ENCODE measurements at places on chromosomes 12 and 14. TPM values are rescaled to one million over a fixed set of nuclear protein-coding genes. Genes with fewer than 3 reads are reported as not detected.
A peak's percentile ranks its signal among the peaks of the same experiment; 100 is the strongest.

GRCh38 chr14:53715193-53715721 is 241.4 kb downstream of the BMP4 start:
- no peaks in the 10 kb centered on the region for H3K36me3 ChIP-seq
- H3K27me3 ChIP-seq: no peaks in the 10 kb centered on the region
- peak overlapping the region; percentile 62 for H3K4me3 ChIP-seq
- peak; percentile 63 for DNase-seq

GRCh38 chr14:81727218-81727617 is 193.6 kb upstream of the SEL1L start:
- H3K4me3 ChIP-seq: no peak overlapping the region
- H3K4me1 ChIP-seq: peaks cover 11% of the 10 kb centered on the region
- H3K27me3 ChIP-seq: no peaks in the 10 kb centered on the region
- peak; percentile 45 for DNase-seq
- no peaks in the 10 kb centered on the region for H3K36me3 ChIP-seq

GRCh38 chr12:24668563-24668962 is 280.3 kb downstream of the BCAT1 start:
- H3K4me1 ChIP-seq: no peaks in the 10 kb centered on the region
- no peak for DNase-seq
- H3K4me3 ChIP-seq: no peak overlapping the region
- H3K36me3 ChIP-seq: peaks cover 6% of the 10 kb centered on the region
- H3K27me3 ChIP-seq: no peaks in the 10 kb centered on the region

DNA sequence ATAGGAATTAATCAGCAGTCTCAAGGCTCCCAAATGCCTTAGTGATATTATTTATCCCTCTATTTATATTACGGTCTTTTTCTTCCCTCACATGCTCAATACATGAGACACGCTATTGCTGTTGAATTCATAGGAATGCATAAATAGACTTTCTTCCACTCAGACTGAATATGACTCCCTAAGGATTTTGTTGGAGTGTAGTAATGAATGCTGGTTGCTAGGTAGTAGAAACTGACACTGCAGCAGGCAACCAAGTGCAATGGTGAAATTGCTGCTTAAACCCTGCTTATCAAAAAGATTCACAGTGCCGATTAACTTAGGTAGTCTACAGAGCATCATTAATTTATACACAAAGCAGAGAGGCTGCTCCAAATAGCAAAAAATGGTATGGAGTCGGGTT is 168.2 kb downstream of the KCNC2 start:
- no peak overlapping the region for H3K27ac ChIP-seq
- DNase-seq: no peak
- no peaks in the 10 kb centered on the region for H3K27me3 ChIP-seq
- no peak overlapping the region for H3K4me3 ChIP-seq
- H3K4me1 ChIP-seq: no peaks in the 10 kb centered on the region
- H3K36me3 ChIP-seq: no peaks in the 10 kb centered on the region

DNA sequence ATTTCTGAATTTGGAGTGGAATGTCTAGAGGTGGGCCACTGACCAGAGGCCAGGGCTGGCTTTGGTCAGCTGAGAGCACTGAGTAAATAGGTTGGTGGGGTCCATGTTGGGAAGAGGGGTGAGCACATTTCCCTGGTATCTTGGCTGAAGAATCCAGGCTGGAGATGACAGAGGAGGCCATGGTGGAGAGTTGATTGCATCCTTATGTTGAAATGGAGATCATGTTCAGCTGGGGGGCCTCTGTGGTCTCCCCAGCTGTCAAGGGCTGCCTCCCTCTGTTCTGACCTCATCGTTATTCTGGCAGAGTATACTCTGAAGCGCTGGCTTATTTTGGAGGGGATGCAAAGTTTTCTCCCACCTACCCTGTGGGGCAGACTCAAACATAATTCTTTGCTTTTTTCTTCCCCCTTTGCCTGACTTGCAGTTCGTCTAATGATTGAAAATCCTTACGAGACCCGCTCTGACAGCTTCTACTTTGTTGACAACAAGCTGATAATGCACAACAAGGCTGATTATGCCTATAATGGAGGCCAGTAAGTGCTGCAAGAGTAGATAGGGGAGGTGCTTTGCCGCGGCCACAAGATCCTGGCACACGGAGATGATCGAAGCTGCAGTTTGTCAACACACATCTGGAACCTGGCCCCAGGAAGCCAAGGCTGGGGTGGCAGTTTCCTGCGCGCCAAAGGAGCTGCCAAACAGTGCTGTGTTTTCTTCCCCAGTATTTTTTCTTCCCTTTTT is 6.0 kb upstream of the ACADS start:
- peaks cover 16% of the 10 kb centered on the region for H3K4me1 ChIP-seq
- no peaks in the 10 kb centered on the region for H3K27me3 ChIP-seq
- peak overlapping the region; percentile 91 for H3K27ac ChIP-seq
- DNase-seq: no peak
- H3K4me3 ChIP-seq: no peak overlapping the region
- peaks cover 85% of the 10 kb centered on the region for H3K36me3 ChIP-seq

DNA sequence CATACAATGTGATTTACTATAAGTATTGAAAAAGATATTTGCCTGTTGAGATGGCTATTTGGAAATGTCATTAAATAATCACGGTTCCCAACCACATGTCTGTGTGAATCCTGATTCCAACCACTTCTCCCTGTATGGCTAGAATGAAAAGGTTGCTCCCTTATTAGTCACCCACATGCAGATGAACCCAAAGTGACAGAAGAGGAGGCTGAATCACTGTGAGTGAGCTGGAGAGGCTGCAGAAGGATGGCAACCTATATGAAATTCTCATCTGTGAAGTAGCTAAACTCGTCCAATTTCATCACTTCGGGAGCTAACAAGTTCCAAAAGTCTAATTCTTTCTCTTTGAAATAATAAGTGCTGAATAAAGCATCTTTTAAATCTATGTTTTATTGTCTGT is 300.5 kb downstream of the PRKD1 start:
- H3K27ac ChIP-seq: peak overlapping the region; percentile 79
- H3K4me1 ChIP-seq: peaks cover 13% of the 10 kb centered on the region
- peak; percentile 13 for DNase-seq
- no peaks in the 10 kb centered on the region for H3K27me3 ChIP-seq
- H3K4me3 ChIP-seq: no peak overlapping the region
- peaks cover 15% of the 10 kb centered on the region for H3K36me3 ChIP-seq

DNA sequence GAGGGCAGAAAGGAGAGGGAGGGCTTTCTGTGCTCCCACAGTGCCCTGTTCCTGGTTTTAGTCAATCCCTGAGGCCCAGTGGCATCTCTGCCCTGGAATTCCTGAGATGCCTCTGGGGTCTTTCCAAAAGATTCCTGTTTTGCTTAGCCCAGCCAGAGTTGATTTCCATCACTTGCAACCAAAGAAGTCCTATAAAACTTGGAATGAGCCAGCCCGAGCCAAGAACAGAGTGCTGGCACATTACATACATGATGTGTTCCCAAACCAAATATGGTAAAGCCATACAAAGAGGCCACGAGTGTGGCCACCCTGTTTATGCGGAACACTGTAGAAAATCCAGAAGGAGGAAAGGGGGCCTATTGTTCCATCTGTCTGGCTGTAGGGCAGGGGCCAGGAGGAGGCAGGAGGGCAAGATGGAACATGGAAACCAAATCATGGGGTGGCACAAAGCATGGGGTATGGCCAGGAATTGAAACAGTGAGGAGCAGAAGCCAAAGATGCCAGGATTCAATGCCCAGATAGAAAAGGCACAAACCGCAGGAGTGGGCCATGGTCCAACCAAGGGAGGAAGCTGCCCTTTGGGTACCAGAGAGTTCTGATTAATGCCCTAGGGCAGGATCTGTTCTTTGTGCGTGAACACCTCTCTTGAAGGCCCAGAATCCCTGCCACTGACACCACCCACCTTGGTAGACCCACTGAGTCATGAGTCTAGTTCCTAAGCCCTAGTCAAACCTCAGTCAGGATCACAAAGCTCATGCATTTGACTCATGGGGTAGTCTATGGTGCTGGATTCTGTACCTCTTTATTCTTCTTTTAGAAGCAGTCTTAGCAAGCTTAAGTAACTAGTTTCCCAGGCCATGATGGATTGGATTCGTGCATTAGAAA is 75.2 kb downstream of the LRRC74A start:
- H3K27me3 ChIP-seq: no peaks in the 10 kb centered on the region
- H3K4me3 ChIP-seq: no peak overlapping the region
- peaks cover 5% of the 10 kb centered on the region for H3K36me3 ChIP-seq
- H3K4me1 ChIP-seq: peaks cover 29% of the 10 kb centered on the region

GRCh38 chr12:46803517-46803916 is 22.3 kb downstream of the SLC38A4 start:
- H3K27me3 ChIP-seq: no peaks in the 10 kb centered on the region
- no peaks in the 10 kb centered on the region for H3K4me1 ChIP-seq
- no peak overlapping the region for H3K27ac ChIP-seq
- DNase-seq: no peak
- H3K36me3 ChIP-seq: no peaks in the 10 kb centered on the region
- no peak overlapping the region for H3K4me3 ChIP-seq

- H3K27me3 ChIP-seq: no peaks in the 10 kb centered on the region
- no peak overlapping the region for H3K4me3 ChIP-seq
- no peak overlapping the region for H3K27ac ChIP-seq
- no peak for DNase-seq
- peaks cover 13% of the 10 kb centered on the region for H3K4me1 ChIP-seq
These were observed 83.2 kb downstream of the SPPL3 start for GRCh38 chr12:120820884-120821510.

GRCh38 chr12:122943196-122943595 is 23.1 kb downstream of the ABCB9 start:
- DNase-seq: no peak
- no peaks in the 10 kb centered on the region for H3K27me3 ChIP-seq
- H3K36me3 ChIP-seq: peaks cover 6% of the 10 kb centered on the region
- H3K27ac ChIP-seq: no peak overlapping the region
- H3K4me1 ChIP-seq: peaks cover 42% of the 10 kb centered on the region

DNA sequence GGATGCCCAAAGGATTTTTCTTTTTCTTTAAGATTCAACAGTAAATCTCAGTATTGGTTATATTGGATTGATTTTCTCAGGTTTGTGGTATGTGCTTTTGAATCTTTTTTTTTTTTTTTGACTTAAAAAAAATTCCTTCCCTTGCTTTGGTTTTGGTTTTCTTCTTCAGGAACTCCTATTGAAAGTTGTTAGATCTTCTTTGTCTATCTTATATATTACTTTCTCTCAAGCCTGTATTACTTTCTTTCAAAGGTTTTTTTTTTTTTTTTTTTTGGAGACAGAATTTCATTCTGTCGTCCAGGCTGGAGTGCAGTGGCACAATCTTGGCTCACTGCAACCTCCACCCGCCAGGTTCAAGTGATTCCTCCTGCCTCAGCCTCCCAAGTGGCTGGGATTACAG is 21.9 kb downstream of the PPP4R4 start:
- H3K36me3 ChIP-seq: peaks cover 7% of the 10 kb centered on the region
- DNase-seq: no peak
- no peaks in the 10 kb centered on the region for H3K4me1 ChIP-seq
- H3K27me3 ChIP-seq: no peaks in the 10 kb centered on the region
- no peak overlapping the region for H3K27ac ChIP-seq
- H3K4me3 ChIP-seq: no peak overlapping the region

- H3K36me3 ChIP-seq: peaks cover 19% of the 10 kb centered on the region
- no peak overlapping the region for H3K4me3 ChIP-seq
- H3K27ac ChIP-seq: no peak overlapping the region
- peak; percentile 57 for DNase-seq
These were observed 6.9 kb downstream of the TBC1D15 start for GRCh38 chr12:71846322-71846940.

- no peaks in the 10 kb centered on the region for H3K27me3 ChIP-seq
- no peaks in the 10 kb centered on the region for H3K36me3 ChIP-seq
- no peaks in the 10 kb centered on the region for H3K4me1 ChIP-seq
- no peak for DNase-seq
- H3K27ac ChIP-seq: no peak overlapping the region
These were observed 3.9 kb downstream of the ANKRD33 start for GRCh38 chr12:51891843-51892242.

DCN gene
- total RNA-seq: 33.1 TPM

OR6C70 gene
- not detected for total RNA-seq

Data from MCF 10A (cell line).